Cortex of kidney (tissue), 1 donor: ENCODE measurements at places on chromosomes 4 and X.

DNA sequence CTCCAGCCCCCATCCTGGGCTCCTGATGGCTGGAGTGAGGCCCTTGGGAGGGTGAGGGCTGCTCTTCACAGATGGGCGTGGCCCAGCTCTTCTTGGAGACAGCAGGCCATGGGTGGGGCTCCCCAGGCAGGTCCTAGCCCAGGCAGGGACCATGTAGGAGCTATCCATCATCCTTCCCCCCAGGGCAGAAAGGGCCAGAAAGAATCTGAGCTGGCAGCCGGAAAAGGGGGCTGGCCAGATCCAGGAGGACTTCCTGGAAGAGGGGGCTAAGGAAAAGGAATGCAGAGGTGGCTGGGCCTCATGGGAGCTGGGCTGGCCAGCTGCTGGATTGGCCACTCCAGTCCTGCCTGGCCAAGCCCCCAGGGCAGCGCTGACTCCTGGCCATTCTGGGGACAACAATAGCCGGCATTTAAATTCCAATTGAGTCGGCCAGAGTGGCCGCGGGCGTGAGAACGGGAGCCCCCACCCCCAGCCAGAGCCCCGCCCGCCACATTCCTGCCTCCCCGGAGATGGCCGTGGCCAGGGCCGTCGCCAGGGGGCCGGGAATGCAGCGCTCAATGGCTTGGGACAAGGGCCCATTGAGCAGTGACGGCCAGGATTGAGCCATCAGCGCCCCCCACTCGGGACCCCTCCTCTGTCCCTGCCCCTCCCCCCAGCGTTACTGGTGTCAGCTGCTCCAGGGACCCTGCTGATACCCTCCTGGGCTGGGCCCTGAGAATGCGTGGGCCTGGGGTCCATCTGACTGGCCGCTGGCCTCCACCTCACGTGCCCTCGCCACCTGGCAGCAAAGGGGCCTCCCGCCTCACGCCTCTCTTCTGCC is 15.1 kb upstream of the FGFR3 start:
- DNase-seq, result no peak

DNA sequence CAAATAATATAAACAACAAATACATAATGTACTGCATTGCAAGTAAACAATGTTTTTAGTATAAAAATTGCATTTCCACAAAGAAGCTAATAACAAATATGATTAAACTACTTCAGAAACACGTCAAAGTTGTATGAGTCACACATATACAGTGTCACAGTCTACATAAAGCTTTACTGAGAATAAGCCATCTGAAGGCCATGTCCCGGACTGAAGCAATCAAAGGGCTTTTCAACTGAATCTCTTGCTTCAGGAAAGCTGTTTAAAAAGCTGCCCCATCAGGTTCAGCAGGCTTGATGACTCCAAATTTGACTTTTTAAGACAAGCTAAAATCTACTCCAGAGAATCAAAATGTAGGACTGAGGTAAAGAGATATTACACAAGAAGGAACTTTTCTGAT is 1476.8 kb downstream of the ADGRL3 start:
- DNase-seq, result no peak

DNA sequence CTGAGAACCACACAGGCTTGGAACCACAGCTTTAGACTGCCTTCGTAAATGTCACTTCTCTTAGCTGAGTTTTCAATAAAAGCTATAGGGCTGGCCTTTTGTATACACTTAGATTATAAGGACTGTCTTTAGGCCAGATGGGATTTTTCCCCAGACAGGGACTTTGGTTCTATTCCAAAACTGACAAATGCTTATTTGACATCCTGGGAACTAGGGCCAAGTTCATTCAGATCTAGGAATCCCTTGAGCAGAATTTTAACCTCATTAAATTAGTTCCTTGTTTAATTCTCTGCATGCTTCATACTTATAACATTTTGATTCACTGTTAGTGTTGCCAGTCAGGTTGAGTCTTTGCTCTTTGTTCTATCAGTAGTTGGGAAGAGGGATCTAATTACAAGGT is 23.1 kb downstream of the ZRSR2 start:
- DNase-seq, result no peak

DNA sequence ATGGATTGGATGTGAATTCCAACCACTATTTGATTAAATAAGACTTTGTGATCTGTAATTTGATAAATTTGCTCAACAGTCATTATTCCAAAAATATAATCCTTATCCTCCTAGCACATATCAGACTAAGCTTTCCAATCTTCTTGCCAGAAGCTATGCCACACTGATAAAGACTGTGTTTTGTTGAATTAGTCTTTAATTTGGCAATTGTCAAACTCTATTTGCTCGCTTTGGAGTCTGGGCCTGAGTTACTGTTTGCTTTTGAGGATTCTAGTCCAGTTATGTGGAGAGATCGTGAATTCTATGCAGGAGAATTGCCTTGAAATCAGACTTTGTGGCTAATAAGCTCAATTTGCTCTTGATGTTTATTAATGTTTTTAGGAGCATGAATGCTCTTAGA is 10.9 kb upstream of the RNF150 start:
- DNase-seq, result no peak

DNA sequence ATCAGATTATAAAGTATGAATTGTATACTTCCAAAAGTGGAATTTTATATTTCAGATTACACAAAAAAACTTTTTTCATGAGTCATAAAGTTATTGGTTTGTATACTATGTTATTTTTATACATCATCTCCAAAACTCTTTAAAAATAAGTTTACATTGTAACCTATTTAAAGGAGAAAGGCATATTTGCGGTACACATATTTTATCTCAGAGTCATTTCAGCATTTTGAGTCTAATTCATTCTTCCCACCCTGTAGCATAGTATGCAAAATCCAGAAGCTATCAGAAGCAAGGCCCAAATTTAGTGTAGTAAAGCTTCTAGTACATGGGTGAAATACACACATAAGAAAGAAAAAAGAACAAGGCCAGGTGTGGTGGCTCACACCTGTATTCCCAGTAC is 80.3 kb downstream of the AWAT2 start:
- no peak for DNase-seq

- DNase-seq, result no peak
Observed at GRCh38 chr4:61243962-61244361, 43.8 kb downstream of the ADGRL3 start.

- DNase-seq, result no peak
Observed at GRCh38 chrX:102968216-102968615, 31.1 kb downstream of the RAB40AL start.

- DNase-seq, result no peak
Observed at GRCh38 chr4:143224255-143224654, 39.5 kb downstream of the USP38 start.

GRCh38 chr4:165403637-165404036 is 24.8 kb downstream of the CPE start:
- no peak for DNase-seq
